Activated naive CD4-positive, alpha-beta T cell treated with Interleukin-2 at 50 U/mL for 16 hours (primary cell): ENCODE measurements at places on chromosomes 6 and 20.

- DNase-seq: no peak
These were observed 108.5 kb upstream of the KCNK16 start for GRCh38 chr6:39430871-39431523.

- no peak for DNase-seq
These were observed 121.7 kb downstream of the NKAIN2 start for GRCh38 chr6:123925350-123925749.

- no peak for DNase-seq
These were observed 90.2 kb upstream of the SSTR4 start for GRCh38 chr20:22944936-22945335.

DNA sequence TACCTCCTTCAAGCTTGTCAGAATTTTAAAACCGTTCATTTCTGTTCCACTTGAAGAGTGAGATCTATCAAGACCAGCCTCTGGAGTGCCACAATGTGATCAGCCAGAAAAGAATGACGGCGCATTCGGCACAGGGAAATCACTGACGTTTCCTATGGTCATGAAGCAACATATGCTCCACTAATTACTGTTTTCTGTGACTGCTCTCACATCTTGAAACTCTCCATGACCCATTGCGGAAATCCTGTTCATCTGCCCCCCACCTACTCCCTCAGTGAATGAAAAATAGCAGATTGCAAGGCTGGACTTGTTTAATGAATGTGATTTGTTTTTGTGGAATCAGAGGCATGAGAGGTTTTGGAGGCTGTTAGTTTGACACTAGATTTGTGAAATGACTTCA is 53.2 kb downstream of the SAMD5 start:
- DNase-seq: no peak

DNA sequence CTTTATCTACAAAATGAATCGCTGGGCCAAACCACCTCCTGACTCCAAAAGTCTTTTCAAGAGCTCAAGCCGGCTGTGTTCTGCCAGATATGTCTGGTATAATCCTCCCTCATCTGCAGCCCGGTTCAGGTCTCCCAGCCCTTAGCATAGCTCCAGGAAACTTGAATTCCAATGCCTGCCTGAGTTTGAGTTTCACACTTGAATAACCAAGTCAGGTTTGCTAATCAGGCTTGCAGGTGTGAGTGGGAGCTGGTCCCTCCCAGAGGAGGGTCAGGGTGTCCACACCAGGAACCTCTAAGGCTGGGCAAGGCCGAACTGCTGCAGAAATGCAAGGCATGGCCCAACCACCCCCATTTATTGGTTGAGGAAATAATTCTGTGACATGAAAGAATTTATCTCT is 96.6 kb downstream of the TMEM242 start:
- DNase-seq: no peak

DNA sequence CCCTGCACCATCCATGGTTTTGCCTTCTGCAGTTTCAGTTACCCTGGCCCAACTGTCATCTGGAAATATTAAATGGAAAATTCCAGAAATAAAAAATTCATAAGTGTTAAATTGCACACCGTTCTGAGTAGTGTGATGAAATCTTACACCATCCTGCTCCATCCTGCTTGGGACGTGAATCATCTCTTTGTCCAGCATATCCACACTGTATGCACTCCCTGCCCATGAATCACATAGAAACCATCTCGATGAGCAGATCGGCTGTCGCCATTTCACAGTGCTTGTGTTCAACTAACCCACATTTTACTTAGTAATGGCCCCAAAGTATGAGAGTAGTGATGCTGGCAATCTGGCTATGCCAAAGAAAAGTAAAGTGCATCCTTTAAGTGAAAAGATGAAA is 105.9 kb upstream of the ID4 start:
- DNase-seq: no peak

DNA sequence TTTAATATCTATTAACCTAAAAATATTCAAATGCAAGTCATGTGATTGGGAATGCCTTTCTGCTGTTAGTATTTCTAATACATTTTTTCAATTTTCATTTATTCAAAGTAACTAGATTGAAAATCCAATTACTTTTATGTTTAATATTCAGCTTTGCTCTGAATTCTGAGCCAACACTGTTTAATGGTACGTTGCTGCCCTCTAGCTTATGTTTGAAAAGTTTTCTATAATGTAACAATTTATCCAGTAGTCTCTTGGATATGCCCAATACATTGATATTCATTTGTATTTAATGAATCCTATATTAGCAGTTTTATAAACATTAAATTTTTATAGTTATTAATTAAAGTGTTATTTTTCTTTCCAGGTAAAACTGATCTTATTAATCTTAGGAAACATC is 47.4 kb downstream of the LGSN start:
- DNase-seq: no peak

DNA sequence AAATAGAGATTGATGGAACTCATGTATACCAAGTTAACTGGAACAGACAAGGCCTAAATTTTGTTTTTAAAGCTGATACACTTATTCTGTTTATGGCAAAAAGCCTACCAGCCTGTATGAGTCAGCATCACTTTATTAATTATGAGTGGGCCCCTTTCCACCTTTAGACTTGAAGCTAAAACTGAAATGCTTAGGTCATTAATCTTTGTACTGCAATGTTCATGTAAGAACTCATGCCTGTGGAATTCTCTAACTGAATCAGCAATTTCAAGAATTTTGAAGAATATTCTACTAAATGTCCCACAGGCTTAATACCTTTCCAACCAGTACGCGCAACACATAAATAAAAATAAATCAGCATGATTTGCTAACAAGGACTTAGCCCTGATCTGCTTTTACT is 140.2 kb upstream of the PHACTR1 start:
- DNase-seq: no peak
